NCI-H2171 (cell line): ENCODE measurements at places on chromosomes 1 and 21.

DNA sequence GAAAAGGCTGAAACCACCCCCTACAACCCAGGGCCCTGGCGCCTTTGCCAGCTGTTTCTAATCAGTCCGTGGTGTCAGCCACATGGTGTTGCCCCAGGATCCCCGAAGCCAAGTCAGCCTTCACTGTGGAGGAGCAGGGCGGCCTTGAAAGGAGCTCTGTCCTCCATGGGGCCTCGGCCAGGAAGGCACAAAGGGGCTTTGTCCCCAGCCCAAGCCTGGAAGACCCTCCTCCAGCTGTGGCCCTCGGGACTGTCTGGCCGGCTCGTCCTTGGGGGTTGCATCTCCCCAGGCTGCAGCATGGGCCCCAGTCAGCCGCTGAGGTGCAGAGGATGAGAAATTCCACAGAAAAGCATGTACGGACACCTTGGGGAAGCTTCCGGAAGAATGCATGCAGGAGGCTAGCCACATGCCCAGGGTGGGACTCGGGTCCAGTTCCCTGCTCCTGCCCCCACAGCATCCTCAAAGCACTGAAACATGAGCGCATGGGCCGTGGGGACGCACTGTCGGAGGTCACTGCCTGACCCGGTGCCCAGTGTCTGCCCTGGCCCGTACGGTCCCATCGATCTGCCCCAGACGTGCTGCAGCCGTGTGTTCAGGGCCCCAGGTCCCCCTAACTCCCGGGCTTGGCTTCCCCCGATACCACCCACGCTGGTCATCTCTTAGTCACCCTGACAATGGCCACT, 38.6 kb upstream of the POFUT2 start:
- DNase-seq = no peak

DNA sequence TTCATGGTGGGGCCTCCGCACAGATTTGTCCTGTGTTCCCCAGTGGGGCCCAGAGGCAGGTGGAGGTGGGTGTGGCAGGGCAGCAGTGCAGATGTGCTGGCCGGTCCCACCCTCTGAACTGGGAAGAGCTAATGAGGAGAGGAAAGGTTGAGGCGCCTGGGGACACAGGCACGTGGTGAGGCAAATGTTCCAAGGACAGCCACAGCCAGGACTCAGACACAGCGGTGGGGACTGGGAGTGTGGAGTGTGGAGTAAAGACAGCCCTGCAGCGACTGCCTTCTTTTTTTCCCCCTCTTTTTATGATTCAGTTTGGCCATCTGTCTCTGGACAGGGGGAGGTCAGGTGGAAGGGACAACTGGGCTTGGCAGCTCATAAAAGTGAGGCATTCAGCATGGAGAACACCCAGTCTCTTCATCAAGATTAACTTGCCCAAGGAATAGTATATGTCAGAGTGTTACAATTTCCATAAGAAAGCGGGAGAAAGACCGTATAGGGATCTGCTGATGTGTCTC, 104.2 kb upstream of the GCLM start:
- DNase-seq = no peak

DNA sequence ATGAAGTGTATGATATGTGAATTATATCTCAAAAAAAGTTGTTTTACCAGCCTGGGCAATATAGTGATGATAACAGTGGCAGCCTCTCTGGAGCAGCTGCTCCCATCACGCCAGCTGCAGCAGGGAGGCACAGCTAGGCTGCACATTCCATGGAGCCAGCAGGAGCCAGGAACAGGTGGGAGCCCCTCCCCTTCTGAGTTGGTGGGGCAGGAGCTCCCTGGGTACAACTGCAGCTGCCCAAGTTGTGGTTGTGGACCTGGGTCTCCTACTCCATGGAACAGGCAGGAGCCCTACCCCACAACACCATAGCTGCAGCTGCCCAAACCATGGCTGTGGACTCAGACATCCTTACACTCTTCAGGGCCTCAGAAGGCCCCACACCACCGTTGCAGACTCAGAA, 21.7 kb upstream of the FNBP1L start:
- DNase-seq = no peak

DNA sequence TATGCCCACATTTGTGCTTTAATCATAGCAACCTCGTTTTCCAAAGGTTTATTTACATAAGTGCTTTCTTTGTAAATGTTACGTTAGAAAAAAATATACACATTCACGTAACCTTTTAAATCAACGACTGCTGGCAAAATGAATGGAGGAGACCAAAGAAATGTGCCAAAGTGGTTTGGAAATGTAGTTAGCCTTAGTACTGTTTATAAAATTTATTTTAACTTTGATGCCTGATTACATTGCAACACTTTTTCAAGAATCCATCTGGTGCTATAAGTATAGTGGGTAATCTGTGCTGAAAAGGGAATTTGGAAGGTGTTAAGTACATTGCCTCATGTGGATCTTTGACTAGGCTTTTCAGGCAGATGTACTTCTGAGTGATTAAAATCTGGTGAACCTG, 108.9 kb downstream of the IFI44 start:
- DNase-seq = no peak

DNA sequence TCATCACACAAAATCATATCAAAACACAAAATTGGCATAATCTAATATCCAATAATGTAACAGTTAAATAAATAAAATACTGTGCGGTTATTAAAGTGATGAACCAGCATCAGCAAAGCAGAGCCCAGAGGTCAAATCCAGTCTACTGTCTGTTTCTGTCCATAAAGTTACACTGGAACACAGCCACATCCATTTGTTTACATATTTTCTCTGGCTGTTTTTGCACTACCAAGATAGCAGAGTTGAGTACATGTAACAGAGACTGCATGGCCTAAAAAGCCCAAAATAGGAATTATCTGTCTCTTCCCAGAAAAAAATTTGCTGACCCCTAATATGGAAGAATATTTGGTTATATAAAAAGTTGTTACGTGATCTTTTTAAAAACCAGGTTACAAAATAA, 242.2 kb upstream of the DMRTA2 start:
- no peak for DNase-seq

- no peak for DNase-seq
Measured at GRCh38 chr1:42176902-42177519, 12.5 kb upstream of the GUCA2A start.

DNA sequence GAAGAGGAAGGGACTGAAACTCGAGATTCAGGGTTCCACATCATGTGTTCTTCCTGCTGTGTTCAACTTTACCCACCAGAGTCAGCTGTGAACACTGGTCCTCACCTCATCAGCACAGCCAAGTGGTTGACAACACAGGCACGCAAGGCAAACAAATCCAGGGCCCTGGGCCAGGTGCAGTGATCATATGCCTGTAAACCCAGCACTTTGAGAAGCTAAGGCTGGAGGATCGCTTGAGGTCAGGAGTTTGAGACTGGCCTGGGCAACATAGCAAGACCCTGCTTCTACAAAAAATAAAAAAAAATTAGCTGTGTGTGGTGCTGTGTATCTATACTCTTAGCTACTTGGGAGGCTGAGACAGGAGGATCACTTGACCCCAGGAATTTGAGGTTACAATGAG, 8.4 kb upstream of the XKR8 start:
- no peak for DNase-seq

- DNase-seq = no peak
Measured at GRCh38 chr1:2610036-2610959, 22.5 kb downstream of the MMEL1 start.

- no peak for DNase-seq
Measured at GRCh38 chr1:197130677-197131304, 15.7 kb downstream of the ASPM start.

GRCh38 chr1:28915031-28915895, 894 bp downstream of the EPB41 start:
- peak; percentile 66 for DNase-seq

DNA sequence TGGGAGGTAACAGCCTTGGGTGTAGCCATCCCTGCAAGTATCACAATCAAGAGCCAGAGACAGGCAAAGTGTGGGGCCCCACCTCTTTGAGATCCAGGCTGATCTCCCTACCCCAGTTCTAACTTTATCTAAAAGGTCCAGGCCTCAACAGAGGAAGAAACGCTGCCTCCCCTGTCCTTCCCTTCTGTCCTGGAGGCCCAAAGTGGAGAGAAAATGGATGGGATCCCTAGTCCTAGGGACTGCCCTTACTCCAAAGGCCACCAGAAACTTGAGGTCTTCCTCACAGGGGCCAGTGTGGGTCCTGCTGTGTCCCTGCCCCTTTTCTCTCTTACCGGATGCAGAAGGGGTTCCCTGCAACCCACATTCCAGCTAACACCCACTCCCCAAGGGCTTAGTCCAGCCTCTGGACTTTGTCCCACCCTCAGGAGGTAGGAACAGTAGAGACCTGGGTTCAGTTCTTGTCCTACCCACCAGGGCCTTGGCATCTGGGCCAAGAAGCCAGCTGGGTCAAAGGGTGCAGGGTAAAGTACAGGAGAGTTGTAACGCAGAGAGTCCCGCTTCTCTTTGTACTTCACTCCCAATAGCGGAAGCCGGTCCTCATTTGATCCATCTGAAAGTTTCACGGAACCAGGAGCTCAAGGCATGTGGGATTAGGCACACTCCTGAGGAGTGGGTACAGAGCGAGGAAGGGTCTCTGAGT, 1.9 kb downstream of the HDGF start:
- no peak for DNase-seq

DNA sequence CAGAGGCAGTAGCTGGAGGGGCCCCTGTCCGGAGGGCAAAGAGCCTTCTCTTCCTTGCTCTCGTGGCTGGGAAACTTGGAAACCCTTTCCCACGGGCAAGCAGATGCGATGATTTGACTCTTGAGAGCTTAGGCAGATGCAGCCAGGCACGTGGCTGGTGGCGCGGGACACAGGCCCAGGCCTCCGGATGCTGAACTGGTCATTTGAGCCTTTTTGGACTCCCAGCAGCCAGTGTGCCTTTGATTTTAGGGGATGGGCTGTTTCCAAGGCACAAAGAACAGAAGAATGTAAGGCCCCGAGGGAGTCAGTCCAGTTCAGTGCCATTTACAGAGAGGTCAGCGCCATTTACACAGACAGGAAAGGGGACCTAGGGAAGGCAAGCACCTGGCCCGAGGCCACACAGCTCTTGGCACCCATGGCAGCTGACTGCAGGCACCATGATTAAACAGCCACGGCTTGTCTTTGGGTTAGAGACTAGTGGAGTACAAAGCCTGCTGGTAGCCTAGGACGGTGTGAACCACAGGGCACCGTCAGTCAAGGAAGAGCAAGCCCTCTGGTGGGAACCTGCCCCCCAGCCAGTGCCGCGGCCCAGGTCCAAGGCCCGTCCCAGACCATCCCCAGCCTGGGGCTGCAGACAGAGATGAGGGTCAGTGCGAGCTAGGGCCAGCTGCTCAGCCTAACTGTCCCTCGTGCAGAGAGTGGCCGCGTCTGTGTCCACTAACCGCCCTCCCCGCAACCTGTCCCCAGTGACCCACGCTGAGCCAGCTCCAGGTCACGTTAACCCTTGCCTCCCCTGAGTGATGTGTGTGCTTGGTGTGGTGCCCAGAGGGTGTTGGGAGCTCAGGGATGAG, 20.4 kb upstream of the CCDC27 start:
- DNase-seq = no peak

GRCh38 chr1:115768549-115768948, at the start of gene CASQ2:
CASQ2 (minus strand) TSS chr1:115768714; CDS start chr1:115768541, 173 bp downstream.
- DNase-seq = no peak

DNA sequence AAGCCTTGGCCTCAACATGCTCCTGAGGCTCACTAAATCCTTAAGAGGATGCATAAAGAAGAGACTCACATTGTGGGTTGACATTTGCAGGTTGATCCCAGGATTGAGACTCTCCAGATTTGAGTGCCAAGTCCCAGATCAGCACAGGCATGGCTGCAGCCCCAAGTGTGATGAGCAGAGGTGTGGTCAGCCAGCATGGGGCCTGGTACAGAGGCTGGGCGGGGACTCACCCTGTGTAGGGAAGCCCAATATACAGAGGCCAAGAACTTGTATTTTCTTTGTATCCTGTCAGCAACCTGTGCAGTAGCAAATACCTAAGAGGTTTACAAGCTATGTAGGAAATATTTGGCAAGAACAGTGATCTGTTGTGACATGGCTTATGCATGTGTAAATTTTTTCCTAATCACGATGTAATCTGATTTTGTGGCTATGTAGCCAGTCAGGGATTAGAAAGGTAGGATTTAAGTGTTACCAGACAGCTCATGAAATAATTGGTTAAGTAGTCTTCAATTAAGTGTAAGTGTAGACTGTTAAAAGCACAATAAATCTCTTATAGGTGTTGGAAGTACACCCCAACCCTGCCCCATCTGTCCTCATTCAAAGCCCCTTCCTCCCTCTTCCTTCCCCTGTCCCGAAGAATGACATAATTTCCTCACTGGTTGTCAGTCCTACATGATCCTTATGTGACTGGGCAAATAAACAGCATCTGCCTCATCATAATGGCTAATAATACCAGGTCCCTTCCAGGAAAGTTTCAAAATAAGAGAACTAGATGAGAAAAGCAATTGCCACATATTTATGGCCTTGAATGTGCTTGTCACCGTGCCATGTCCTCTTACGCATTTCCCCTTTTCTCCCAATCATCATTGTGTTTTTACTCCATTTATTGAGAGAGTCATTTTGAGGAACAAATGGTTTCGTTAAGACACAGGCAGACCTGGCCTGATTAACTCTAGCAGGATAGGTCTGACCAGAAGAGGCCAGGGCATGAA, 120.9 kb downstream of the HLX start:
- no peak for DNase-seq

- DNase-seq = no peak
Measured at GRCh38 chr1:93607814-93608186, 73.8 kb downstream of the BCAR3 start.

DNA sequence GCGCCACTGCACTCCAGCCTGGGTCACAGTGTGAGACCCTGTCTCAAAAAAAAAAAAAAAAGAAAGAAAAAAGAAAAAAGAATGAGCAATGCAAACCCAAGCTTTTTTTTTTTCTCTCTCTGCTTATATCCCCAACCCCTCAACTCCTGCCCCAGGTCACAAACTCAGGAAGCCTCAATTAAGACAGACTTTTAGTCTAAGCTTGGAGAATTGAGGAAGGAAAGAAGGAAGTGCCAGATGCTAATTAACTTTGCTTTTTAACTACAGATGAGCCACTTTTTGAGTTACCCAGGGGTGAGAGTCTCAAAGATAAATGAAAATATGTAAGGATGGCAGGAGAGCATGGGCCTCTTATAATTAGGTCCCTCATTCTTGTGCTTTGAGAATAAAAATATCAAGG, 33.3 kb downstream of the PIK3CD start:
- DNase-seq = no peak

DNA sequence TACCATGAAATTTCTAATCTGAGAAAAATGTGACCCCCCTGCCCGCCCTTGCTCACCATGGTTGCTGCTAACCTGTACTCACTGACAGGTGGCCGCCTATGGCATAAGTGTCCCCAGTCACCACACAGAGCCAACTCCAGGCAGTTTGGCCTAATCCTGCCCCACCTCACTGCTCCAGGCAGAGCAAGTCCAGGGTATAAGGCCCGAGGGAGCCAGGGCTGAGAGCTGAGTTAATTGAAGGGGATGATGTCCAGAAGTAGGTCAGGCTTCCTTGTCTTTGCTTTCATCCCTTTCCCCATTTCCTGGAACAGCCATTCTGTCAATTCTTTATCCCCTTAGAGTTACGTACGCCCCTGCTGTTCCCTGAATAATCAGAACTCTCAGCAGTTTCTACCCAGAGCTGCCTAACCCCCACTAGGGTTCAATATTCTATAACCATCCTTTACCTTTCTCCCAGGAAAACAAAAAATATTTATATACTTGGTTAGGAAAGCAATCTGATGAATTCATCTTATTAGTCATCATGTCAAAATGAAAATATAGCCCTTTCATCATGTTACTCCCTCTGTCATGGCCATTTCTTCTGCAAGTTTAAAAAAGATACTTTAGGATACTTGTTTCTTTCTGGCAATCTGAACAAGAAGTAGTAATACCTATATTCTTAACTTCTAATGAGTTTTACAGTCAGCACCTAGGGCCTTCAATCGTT, 29.4 kb upstream of the CD101 start:
- DNase-seq = no peak
